Central memory CD8-positive, alpha-beta T cell (primary cell): ENCODE measurements at places on chromosomes 2 and 18.

DNA sequence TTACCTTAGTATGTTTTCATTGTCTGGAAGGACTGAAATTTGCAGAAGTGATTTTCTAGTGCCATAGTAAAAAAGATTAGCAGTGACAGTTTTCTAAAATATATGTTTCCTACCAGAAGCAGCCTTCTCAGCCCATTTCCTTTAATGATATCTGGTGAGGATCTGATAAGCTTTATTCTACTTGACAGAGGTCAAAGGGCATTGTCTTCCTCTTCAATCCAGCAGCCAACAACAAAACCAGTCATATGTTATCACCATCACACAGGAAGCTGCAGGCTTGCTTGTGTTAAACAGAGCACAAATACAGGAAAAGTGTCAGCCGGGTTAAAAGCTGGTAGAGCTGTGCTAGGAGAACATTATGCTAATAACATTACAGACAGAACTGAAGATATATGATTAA is 35.6 kb upstream of the ZSWIM2 start:
- DNase-seq = no peak

GRCh38 chr18:11864471-11864870 is 13.3 kb downstream of the CHMP1B start:
- DNase-seq = no peak

DNA sequence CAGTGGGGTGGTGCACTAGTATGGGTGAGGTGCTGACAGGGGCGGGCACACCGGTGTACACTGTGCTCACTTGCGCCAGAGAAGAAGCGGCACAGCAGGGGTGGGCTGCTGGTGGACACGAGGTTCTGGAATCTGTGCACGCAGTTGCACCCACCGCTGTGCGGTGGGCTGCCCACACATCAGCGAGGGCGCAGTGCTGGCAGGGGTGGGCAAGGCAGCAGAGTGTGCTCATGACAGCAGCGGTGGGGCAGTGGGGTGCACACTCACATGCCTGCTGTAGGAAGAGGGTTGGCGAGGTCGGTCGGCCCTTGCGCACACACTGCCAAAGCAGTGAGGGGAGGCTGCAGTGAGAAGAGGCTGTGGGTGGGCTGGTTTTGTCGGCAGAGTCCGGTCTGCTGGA is 141.8 kb downstream of the GALNT13 start:
- no peak for DNase-seq

- no peak for DNase-seq
Observed at GRCh38 chr2:147232225-147232669, 612.6 kb upstream of the ACVR2A start.

GRCh38 chr2:50385349-50385748 is 646.6 kb downstream of the NRXN1 start:
- DNase-seq = no peak

- DNase-seq = peak; percentile 80
Observed at GRCh38 chr2:96839293-96839874, 4.4 kb downstream of the ANKRD23 start.

GRCh38 chr2:137964066-137964858 is at the start of gene HNMT:
Gene HNMT, plus strand, starts transcription at chr2:137964473. Its CDS starts 19 bp downstream, at chr2:137964492.
- no peak for DNase-seq

DNA sequence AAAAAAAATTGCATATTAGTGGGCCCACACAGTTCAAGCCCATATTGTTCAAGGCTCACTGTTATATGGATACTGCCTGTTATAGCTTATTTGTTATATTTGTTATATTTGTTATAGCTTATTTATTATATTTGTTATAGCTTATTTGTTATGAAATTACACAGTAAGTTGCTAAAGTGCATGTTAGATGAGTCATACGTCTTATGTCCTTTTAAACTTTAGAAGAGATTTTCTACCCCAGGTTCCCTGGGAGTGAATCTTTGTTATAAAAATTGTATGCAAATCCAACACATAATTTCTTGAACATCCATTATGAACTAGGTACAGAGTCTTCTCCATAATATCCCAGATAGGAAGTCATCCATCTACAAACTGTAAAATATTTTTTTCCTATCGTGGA is 22.1 kb downstream of the HTR2B start:
- DNase-seq = no peak

- no peak for DNase-seq
Observed at GRCh38 chr2:132881546-132881945, 211.5 kb upstream of the LYPD1 start.

- DNase-seq = no peak
Observed at GRCh38 chr18:10140461-10141282, 226.9 kb downstream of the VAPA start.

DNA sequence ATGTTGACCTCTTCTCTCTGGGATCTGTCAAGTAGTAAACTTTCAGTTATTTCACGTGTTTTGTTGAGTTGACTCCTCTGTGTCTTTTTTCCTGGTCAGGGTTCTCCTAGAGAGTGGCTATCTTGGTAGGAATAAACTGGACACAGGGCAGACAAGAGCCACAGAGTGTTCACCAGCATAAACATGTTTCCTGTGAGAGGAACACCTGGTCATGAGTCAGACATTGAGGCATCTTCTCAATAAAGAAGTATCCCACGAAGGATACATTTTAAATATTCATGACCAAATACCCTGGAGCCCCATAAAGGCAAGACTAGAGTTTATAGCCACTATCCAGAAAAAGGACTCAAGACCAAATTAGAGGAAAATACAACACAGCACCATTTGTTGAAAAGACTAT is 269.7 kb upstream of the ZNF521 start:
- DNase-seq = no peak

DNA sequence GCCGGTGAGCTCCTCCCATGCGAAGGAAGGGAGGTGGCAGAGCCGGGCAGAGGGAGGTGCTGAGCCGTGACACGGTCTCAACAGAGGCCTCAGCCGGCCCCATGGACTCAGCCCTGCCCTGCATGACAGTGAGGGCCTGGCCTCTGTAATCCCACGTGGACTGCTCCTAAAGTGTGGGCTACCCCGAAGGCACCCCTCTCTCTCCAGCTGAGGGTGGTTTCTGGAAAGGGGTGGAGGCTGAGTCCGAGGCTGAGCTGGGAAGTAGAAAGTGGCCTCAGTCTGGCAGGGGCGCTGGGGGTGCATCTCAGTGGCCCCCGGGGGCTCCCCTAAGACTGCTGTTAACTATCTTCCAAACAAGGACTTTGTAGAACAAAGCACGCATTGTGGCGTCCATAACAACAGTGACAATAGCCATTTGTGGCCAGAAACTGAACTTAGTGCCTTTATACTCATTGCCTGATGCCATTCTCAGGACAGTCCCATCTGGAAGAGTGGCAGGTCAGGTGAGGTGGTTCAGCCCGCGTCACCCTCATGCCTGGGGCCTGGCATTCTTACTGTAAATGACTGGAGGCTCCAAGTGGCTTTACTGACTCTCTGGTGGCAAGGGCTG is 192.4 kb downstream of the TWIST2 start:
- no peak for DNase-seq

GRCh38 chr2:134782107-134782506 is 56.3 kb upstream of the ACMSD start:
- no peak for DNase-seq

GRCh38 chr18:75252136-75252535 is 41.5 kb downstream of the TSHZ1 start:
- DNase-seq = no peak

GRCh38 chr18:3281456-3282400 is 19.8 kb downstream of the MYL12B start:
- DNase-seq = no peak

GRCh38 chr2:173248381-173248780 is 106.3 kb upstream of the CDCA7 start:
- no peak for DNase-seq

DNA sequence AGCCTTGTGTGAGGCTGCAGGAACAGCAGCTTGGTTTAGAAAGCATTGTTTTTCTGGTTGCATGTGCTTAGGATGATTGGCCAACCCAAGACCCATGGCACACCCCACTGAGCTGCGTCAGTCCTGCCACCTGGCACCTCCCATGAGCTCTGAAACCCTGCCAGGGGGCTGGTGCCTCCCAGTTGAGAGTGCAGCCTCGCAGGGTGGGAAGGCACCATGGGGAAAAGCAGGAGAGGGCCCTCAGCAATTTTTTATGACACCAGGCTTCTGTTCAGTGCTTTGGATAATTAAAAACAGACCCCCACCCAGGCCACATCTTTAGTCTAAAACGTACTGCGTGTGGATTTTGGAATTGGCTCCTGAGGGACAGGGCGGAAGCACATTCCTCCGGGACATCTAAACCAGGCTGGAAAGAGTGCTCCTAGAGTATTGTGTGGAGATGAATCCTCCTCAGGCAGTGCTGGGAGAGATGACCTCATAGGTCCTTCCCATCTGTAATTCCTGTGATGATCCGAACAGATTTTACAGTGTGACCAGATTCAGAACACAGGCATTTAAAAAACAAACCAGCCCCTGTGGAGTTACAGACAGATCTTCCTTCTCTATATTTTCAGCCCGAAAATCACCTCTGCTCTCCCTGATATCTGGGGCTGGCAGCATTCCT is 438.3 kb downstream of the ZNF521 start:
- DNase-seq = no peak

DNA sequence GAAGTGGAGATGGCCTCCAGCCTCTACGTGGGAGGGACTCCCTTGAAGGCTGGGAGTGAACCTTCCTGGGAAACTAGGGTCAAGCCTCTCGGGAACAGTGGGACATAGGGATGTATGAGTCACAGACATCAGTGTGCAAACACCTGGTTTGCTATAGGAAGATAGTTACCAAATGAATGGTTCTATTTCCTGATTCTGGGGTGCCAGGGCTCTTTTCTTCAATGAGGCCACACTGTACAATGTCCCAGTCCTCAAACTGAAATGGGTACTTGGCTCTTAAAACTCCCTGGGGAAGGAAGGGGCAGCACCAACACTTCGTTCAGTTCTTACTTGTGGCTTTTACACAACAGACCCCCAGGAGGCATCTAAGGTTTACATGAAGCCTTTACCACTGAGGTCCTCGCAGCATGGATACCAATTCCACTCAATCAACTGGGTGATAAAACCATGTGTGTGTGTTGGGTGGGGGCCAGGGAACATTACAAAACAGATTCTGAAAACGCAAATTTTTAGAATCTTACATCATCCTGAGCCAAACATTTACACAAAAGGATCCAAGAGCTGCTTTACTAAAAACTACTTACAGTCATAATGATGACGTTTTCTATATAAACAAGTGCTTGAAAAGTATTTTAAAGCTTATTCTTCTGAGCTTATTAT is 10.4 kb downstream of the ERFE start:
- DNase-seq = no peak

- DNase-seq = no peak
Observed at GRCh38 chr2:44442019-44442418, 80.3 kb downstream of the CAMKMT start.

DNA sequence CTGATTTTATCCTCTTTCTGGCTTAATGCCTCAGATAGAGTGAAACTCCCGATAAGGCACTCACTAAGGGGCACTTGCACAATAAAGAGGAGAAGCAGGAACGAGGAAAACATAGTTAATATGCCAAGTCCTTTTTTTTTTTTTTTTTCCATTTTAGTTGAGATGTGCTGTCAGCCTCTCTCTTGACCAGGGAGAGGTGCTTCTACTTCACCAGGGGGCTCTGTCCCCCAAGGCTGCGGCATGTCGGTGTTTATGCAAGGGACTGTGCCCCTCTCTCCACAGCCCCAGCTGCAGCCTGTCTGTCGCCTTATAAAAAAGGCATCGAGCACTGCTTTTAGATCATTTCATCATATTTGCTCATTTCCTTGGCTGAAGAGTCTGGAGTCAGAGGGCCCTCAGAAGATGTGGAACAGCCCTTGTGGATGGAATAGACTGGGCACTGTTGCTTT is 178.1 kb downstream of the SLC8A1 start:
- no peak for DNase-seq

GRCh38 chr2:29747786-29748470 is 173.5 kb downstream of the ALK start:
- DNase-seq = no peak

DNA sequence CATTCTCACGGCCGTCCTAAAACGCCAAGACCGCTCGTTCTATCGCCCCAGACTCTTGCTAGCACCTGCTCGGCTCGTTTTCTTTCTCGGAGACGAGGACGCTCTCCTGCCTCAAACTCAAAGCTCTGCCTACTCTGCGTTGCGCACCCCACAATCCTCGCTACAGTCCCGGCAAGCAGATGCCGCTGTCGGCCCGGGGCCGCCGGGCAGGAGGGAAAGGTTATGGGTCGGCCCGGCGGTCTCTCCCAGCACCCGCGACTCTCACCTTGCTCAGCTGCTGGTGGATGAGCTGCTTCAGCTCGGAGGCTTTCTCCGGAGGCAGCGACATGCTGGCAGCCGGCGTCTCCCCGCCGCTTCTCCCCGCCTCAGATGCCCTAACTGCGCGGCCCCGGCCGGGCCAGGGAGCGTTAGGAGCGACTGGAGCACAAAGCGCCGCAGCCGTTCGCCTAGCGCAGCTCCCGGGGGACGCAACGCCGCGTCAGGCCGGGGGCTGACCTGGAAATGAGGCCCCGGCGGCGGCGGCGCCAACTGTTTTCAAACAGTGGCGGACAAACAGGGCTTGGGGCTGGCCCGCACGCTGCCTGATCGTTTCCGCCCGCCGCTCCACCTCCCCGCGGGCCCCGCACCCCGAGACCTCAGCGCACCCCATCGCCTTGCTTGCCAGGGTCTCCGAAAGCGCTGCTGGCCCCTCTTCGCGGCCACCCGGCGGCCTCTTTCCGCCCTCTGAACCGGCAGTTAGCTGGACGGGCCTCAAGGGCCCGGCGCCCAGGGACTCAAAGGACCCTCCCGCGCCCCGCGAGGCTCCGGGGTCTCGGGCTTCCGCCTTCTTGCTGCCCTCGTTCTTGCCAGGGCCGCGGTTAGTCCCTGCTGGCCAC is at the start of the genes CEP76 and PSMG2:
TSS of gene CEP76 (minus strand) at position 503 of the 875 bp plus-strand sequence. CDS start at position 328, 175 bp downstream.
TSS of gene PSMG2 (plus strand) at position 822 of the 875 bp plus-strand sequence. CDS start 66 bp downstream, outside the sequence.
- DNase-seq = peak; percentile 80

GRCh38 chr2:2260696-2261268 is 70.3 kb downstream of the MYT1L start:
- DNase-seq = no peak

DNA sequence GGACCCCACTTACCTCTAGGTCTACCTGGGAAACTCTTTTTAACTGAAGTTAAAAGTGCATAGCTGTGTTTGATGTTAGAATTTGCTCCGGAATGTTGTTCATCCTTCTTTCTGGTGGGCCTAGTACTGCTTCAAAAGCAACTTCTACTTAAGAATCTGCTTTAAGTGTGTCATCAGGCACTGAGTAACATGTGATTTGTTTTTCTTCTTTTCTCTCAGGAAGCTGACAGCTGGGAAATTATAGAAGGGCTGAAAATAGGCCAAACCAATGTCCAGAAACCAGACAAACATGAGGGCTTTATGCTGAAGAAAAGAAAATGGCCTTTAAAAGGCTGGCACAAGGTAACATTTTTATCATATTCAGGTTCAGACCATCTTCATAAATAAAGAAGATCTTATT is 122.9 kb downstream of the PRKRA start:
- no peak for DNase-seq

GRCh38 chr2:101431486-101431885 is 43.4 kb downstream of the RFX8 start:
- DNase-seq = no peak

DNA sequence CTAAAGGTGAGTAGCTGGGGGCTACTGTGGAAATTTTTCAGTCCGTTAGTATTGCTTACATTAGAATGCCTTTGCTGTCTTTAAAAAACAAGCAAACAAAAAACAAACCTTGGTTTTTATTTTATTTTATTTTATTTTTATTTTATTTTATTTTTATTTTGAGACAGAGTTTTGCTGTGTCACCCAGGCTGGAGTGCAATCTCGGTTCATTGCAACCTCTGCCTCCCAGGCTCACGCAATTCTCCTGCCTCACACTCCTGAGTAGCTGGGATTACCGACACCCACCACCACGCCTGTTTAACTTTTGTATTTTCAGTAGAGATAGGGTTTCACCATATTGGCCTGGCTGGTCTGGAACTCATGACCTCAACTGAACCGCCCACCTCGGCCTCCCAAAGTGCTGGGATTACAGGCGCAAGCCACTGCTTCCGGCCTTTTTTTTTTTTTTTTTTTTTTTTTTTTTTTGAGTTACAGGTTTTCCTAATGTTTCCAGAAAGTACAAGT is 732.6 kb downstream of the KCNJ3 start:
- DNase-seq = no peak
